ENCODE measurements at places on chromosomes 2 and 18.

GRCh38 chr18:12476955-12477354 is 69.2 kb downstream of the PRELID3A start:
- DNase-seq, result no peak

DNA sequence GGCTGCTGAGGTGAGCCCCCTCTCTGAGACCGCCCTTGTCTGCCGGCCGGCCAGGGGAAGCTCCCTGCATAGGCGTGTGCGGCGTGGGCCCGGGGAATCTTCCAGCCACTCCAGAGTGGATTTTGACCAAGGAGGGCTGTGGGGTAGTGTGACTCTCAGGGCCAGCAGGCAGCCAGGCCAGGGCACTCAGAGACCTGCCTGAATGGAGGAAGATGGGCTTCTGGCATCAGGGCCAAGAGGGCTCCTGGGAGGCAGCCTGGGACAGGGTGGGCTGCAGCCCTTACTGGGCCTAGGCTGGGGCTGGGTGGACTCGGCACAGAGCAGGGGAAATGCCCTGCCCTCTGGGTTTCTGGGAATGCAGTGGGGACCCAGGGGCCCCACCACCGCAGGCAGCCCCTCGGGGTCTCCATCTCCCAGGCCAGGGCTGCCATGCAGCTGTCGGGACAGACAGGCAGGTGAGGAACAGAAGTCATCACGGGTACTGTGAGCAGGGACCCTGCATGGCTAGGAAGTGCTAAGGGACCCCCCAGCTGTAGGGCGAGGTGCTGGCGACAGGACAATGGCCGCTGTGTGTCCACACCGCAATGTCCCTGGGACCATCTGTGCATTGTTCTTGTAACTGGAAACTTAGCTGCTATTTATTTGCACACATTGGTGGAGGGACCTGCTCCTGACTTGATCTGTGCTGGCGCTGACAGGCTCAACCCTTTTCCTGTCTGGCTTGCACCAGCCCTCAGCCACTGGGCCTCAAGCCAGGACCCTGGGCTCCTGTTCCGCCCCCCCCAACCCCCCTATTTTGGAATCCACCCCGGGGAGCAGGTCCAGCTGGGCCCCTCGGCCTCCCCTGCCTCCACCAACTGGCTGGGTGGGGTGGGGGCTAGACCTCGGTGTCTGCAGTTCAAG is 4.1 kb downstream of the PDCD1 start:
- DNase-seq, result no peak

- no peak for DNase-seq
These were observed 172.3 kb downstream of the PID1 start for GRCh38 chr2:229098801-229099200.

DNA sequence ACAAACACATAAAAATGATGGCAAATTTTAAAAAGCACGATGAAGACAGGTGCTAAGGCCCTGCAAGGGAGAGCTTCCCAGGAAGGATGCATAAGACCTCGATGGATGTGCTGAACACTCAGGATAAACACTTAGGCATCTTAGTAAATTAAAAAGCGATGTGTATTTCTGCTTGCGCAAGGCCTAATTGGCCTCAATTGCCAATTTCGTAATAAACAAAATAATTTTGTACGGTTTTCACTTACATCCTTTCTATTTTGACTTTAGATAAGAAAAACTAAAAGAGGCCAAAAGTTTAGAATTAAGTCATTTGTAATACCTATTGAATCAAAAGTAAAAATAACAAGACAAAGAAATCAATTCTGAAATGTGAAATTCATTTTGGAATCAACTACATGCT is 189.1 kb downstream of the TCF4 start:
- DNase-seq, result no peak

DNA sequence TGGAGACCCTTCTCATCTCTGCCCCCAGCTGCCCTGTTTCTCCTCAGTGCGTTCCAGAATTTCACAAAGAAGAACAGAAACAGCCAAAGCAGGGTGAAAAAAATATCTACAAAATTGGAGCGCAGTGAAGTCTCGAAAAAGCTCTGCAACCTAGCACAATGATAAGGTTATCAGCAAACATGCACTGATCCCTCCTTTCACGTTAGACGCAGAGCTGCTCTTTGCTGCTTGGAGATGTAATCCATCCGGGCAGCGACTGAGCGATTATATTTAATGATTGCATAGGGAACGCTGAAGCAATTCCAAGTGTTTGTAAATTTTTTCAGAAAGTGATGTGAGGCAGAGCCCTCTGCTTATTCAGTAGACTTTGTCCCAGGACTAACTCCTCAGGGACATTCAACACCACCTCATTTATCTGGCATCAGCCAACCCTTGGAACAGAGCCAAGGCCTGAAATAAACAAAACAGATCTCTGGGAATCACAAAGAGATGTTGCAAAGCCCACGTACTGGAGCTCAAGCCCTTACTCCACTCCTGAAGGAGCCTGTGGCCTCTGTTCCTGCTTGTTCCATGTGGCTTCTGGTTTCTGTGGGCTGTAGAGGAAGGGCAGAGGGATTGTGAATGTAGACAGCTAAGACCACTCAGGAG is 172.6 kb upstream of the BCL2L11 start:
- DNase-seq, result no peak

DNA sequence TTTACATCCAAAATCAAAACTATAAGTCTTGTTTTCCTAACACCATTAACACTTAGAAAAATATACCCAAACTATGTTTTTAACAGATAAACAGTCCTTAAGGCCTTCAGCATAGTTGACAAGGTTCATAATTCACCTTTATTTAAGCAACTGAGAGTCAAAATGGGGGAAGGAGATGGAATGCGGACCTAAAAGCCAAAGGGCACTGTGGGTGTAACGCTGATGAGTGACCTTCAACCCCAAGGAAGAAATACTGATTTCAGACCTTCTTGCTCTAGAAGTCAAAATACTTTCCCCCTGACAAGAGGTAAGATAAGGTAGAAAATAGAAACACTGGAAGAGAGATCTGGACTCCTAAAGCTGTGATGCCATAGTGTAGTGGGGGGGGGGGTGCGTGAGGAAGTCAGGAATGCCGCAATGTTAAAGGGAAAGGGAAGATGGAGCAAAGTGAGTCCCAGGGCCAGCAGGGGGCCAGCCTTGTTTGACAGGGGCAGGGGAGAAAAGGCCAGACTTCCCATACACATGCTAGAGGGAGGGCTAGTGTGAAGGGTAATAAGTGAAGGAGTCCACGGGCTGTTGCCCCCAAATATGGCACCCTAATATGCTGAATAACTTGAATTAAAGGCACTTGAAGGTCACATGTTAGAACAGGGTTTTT is 31.4 kb downstream of the CCDC93 start:
- DNase-seq, result no peak

- DNase-seq, result peak; percentile 86
These were observed 65.1 kb downstream of the MBP start for GRCh38 chr18:77067291-77068061.

- DNase-seq, result no peak
These were observed 3.1 kb downstream of the CCL20 start for GRCh38 chr2:227816507-227817294.

- DNase-seq, result no peak
These were observed 48.8 kb downstream of the RND3 start for GRCh38 chr2:150438654-150439053.
